ENCODE measurements at places on chromosomes 5 and 9. TPM values are rescaled to one million over a fixed set of nuclear protein-coding genes. Genes with fewer than 3 reads are reported as not detected.

Gene RPL37
- total RNA-seq, result 104 TPM

DNA sequence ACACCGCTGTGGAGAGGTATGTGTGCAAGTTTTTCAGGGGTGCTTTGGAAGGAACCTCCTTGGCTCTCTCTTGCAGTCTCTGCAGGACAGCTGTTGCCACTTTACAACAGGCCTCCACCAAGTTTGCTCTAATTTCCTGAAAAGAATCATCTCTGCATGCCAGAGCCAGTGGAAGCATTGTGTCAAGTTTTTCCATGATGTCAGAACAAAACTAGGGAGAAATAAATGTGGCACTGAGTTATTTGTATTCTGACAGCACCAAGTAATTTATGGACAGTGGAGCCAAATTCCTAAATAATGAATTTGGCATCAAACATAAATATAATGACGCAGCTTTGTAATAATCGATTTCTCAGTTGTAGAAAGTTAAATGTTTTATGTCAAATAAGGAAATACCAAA lies 146.9 kb downstream of the KIAA0825 start:
- DNase-seq, result no peak

- no peak for DNase-seq
Observed at GRCh38 chr5:16529306-16529705, 63.7 kb upstream of the ZNF622 start.

Gene SH3PXD2B
- total RNA-seq, result 50.1 TPM

DNA sequence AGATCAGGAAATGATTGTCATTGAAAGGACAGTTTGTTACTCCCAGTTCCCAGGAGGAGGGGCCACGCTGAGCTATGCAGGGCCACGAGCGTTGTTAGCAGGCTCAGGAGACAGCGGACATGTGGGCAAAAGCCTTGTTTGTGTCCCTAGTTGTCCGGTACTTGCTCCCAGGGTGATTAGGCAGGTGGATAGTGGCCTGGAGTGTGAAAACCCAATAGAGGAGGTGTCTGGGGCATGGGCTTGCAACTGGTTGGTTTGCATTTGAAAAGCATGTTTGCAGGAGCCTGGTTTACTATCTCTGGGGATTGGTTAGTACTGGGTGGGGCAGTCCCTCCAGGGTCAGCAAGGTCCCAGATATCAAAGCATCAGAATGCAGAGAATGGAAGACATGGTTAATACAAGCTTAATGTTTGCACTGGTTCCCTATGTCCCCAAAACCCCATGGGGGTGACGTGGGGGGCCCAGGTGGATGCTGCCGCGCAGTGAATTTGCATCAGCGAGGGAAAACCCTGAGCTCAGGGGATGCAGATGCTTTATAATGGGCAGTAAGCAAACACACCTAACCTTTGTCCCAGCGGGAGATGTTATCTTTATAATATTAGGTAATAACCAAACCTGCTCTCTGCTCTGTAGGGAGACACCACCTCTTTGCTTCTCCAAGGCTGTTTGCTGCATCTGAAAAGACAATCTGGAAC lies 39.7 kb downstream of the ROPN1L start:
- DNase-seq, result peak; percentile 37

- DNase-seq, result no peak
Observed at GRCh38 chr9:131379056-131379455, 14.8 kb upstream of the PRRC2B start.

All from GM23338 (cell line).